ENCODE measurements at places on chromosomes 16 and 17.

DNA sequence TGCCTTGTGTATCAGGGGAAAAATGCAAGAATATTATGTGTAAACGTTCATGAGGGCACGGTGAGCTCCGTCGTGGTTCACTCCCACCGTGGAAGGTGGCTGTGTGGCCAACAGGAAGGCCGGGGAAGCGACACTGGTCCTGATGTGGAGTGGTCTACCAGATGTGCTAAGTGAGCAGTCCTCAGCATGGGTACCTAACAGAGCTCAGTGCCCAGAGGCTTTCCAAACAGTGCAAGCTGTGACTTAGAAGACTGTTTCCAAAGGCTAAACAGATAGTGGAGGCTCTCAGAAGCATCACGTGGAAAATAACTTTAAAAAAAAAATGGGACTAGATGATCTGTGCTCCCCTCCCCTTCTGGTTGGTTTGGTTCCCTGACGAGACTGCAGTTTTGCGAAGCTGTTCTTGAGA lies 199.3 kb upstream of the CHMP6 start:
- DNase-seq: no peak

DNA sequence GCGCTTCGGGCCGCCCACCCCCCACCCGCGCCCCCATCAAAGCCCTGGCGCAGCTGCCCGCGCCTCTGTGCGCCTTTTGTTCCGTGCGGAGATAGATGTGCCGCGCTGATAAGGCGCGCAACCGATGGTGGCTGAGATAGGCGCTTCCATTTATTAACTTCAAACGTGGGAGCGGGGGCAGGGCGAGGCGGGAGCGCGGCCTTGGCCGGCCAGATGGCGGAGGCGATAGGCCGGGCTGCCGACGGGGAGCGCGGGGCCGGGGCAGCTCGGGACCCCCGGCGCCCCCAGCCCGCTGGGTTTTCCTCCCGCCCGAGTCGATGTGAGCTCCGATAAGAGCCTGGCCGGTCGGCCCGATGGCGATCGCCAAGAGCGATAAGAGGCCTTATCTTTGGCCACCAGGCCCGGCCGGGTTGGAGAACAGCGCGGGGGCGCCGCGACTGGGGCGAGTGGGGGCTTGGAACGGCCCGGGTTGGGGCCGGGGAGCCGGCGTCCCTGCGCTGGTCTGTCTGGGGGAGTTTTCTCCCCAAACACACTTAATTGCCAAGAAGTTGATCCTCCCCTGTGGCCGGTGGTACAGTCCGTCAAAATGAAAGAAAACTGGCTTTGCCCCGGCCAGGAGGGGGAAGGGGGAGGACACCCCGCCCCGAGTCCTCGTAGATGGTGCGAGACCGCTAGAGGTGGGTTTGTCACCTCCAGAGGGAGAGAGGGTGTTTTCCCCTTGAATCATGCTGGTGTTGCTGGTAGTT lies 2.7 kb downstream of the ZFPM1 start:
- DNase-seq: no peak

GRCh38 chr17:76081295-76082210 lies 2.6 kb downstream of the ZACN start:
- no peak for DNase-seq

DNA sequence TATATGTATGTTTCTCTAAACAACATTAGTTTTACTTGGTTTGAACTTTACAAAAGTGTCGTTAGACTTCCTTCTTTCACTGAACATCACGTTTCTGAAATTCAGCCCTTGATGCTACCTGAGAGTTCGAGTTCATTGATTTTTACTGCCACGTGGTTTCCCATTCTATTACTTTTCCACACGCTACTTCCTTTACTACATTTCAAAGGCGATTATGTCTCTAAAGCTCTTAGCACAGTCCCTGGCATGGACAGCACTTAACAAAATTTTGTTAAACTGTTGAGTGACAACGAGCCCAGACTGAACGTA lies 15.9 kb upstream of the ARHGAP17 start:
- DNase-seq: no peak

- DNase-seq: peak; percentile 72
These were observed 19.6 kb upstream of the TNFRSF13B start for GRCh38 chr17:16991349-16992009.

GRCh38 chr17:47276868-47277267 lies 23.2 kb downstream of the ITGB3 start:
- no peak for DNase-seq

DNA sequence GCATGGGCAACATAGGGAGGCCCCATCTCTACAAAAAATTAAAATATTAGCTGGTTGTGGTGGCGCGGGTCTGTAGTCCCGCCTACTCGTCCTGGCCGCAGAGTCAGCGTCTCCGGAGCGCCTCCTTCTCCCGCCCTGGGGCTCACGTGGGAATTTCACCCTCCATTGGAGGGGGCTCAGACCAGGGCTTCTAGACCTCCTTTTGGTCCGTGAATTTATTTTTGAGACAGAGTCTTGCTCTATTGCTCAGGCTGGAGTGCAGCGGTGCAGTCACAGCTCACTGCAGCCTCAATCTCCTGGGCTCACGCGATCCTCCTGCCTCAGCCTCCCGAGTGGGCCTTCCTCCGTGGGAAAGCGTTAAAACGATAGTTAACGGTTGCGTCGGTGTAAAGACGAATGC lies 394 bp upstream of the NME4 start:
- no peak for DNase-seq

DNA sequence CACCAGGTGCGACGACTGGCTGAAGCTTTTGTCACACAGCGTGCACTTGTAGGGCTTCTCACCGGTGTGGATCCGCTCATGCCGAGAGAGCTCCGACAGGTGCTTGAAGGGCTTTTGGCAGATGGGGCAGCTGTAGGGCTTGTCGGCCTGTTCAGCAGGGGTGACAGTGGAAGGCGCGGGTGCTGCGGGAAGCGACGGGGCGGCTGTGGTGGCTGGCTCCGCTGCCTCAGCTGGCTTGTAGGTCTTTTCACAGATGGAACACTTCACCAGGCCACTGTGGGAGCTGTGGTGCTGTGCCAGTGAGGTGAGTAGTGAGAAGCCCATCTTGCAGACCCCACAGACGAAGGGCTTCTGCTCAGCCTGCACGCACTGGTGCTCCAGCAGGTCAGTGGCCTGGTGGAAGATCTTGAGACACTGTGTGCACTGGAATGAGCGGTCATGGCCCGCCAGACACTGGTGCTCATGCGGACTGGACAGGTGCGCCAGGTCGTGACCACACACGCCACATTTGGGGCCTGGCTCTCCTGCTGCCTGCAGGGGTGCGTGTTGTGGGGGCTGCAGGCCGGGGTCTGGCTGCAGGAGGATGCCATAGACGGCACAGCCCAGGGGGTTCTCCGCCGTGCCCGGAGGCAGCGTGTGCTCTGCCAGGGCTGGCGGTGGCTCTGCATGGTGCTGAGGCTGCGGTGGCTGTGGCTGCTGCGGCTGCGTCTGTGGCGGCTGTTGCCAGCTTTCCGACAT lies 2.8 kb downstream of the ZNF319 start:
- no peak for DNase-seq

DNA sequence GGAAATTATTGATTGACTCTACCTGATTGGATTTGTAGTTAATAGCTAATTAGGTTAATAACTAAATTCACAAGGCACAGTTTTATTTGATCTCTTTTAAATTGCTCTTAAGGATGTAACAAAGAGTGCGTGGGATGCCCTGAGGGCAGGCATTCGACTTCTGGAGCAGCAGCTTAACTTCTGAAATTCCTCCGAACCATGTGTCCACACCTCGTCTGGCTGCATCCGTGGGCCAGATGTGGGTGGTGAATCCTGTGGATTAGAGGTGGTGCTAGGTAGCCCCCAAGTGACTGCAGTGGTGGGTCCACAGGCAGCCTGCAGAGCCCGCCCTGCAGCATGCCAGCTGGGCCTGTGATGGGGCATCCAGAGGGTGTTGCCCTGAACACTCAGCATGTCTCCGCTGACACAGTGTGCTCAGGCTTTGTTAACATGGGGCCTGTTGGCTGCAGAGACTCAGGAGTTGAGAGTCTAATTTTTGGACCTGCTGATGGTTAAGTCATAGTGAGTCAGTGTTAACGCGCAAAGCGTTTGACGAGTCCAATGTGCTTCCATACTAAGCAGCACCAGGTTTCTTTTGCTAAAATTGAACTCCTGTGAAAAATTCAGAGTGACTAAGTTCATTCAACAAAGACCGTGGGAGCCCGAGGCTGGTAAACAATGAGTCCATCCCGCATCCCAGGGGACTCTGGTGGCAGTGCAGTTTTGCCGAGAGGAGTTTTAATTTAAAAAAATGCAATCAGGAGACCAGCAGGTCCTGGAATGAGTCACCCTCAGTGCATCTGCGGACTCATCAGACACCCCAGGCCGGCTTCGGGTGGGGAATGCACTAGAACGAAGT lies 3.8 kb upstream of the NPB start:
- DNase-seq: no peak

- no peak for DNase-seq
These were observed 2.8 kb downstream of the ZNF646 start for GRCh38 chr16:31077024-31077423.

GRCh38 chr17:38791162-38791561 lies 8.2 kb downstream of the PIP4K2B start:
- DNase-seq: no peak

GRCh38 chr16:11219178-11219577 lies 36.8 kb downstream of the SOCS1 start:
- no peak for DNase-seq

DNA sequence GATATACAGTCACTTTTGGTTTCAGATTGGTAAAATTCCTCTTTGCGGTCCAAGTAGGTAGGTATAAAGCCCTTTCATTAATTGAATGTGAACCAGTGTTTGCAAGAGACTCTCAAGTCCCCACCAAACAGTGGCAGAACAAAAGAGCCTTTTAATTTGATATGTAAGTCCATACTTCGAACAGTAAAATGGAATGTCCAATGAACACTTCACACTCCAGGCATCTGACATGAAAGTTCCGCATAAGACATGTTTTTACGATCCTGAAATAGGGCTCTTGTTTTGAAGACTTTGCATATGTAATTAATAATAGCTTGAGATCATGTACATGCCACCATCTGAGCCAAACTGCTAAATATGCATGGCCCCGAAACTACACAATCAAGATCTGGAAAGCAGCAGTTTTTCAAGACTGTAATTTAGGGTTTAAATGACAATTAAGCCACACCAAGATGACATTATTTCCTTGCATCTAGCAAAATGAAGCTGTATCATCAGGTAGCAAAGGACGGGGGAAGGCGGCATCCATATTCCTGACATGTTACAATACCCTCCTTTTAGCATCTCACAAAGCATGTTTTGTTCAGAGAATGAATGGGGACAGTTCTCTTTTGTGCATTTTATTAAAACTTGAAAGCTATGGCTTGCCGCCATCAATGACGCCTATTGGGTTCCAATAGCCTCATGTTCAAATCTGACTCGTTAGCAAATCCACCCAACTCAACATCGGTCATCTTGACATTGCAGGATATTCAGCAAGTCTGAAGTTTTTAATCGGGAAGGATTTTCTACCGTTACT lies 39.4 kb downstream of the LITAF start:
- no peak for DNase-seq

DNA sequence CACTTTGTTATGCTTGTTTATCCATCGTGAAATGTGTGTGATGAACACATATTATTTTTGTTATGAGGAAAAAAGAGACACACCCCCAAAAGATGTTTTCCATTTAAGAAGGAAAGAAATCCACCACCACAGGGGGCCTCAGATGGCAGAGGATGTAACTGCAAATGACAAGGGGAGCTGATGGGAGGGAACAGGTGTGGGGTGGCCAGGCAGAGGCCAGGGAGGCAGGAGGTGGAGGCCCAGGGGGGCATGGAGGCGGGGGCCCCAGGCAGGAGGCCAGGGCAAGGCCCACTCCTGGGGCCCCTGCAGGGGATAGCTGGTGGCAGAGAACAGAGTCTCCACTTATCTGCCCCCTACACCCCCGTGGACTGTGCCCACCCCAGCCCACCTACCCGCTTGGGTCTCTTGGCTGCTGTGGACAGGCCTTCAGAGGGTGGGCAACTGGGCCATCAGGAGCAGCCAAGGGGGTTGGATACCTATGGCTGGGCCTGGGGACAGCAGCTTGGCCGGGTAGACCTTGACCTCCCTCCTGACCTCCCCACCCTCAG lies 28.0 kb downstream of the PPL start:
- no peak for DNase-seq

- no peak for DNase-seq
These were observed 4.5 kb downstream of the ABCC3 start for GRCh38 chr17:50638966-50639713.

DNA sequence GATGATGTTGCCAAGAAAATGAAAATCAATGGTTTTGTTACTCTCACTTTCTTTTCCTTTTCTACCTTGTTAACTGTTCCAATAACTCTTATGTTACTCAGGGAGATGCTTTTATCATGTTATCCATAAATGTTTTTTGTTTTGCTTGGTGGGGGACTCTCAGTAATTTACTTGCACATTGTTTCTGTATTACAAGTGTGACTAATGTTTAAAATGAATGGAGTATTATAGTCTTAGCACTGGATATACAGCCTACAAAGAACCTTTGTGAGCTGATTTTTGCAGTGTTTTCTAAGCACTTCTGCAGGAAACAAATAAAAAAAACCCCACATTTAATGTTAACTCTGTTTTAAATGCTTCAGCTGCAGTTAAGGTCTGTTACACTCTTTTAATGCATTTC lies 12.1 kb downstream of the VMP1 start:
- DNase-seq: no peak

DNA sequence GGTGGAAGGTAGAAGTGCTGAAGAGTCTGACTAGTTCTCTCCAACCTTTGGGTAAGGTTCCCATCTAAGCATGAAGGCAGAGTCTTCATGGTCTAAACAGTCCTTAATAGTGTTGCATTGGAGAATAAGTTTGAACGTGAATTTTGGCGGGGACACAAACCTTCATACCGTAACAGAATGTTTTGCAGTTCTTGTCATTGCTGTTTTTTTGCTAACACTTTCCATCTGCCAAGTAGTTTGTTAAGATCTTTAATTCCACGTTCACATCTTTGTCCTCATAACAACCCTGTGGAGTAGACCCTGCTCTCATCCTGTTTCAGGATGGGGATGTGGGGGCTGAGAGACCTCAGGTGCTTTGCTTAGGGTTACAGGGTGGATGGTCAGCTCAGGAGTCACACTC lies 936.9 kb upstream of the EEF2KMT start:
- DNase-seq: no peak

DNA sequence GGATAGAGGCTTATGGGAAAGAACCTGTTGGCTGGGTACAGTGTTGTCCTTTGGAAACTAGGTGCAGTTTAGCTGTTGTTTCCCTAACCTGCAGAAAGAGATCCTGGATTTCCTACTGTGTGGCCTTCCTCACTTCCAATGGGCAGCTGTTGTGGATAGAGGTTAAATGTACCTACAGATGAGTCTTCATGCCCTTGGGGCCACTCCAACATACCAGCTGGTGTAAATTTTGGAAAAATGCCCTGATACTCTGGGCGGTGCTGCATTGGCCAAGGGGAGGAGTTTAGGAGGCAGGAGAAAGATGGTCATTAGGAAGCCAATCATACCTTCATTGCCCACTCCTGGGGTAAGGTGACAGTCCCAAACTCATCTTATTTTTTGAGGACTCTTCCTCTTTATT lies 70.2 kb downstream of the SNX11 start:
- no peak for DNase-seq

- no peak for DNase-seq
These were observed 841 bp upstream of the GPT2 start for GRCh38 chr16:46883353-46883689.
